ENCODE measurements at places on chromosomes 7 and 10. TPM values are rescaled to one million over a fixed set of nuclear protein-coding genes. Genes with fewer than 3 reads are reported as not detected.

The SPDYE2 gene
- 0.35 TPM for polyA plus RNA-seq

The SLC29A3 gene
- 11.2 TPM for polyA plus RNA-seq

The AEBP1 gene
- 13.5 TPM for polyA plus RNA-seq

The SCIN gene
- polyA plus RNA-seq, result not detected

The BTBD16 gene
- polyA plus RNA-seq, result not detected

The UCMA gene
- not detected for polyA plus RNA-seq

The GTPBP4 gene
- polyA plus RNA-seq, result 23.4 TPM

The AUTS2 gene
- polyA plus RNA-seq, result 0.40 TPM

The ITIH5 gene
- not detected for polyA plus RNA-seq

The STEAP1B gene
- polyA plus RNA-seq, result not detected

DNA sequence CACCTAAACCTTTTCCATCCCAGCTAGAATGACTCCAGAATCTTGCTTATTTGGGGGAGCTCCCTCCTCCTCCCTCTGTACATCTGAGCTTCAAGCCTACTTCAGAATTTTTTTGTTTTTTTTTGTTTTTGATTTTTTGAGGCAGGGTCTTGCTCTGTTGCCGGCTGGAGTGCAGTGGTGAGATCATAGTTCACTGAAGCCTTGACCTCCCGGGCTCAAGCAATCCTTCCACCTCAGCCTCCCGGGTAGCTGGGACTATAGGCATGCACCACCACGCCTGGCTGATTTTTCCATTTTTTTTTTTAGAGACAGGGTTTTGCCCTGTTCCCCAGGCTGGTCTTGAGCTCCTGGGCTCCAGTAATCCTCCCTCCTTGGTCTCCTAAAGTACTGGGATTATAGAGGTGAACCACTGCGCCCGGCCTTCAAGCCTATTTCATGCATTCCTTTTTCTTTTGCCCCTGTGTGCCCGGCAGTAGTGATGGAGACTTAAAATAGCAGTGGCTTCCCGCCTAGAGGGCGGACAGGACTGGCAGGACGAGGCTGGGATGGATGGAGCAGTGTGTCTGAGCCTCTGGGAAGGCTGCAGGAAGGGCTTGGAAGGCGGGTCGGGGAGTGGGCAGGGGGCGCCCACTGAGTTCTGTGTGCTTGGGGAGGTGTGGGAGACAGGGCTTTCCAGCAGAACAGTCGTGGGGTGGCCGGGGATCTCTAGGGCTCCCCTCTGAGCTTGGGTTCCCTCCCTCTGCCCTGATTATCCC is 8.8 kb downstream of the CUX1 start:
- no peak overlapping the region for H3K4me3 ChIP-seq
- DNase-seq, result no peak
- no peaks in the 10 kb centered on the region for H3K27me3 ChIP-seq
- H3K36me3 ChIP-seq, result no peaks in the 10 kb centered on the region

DNA sequence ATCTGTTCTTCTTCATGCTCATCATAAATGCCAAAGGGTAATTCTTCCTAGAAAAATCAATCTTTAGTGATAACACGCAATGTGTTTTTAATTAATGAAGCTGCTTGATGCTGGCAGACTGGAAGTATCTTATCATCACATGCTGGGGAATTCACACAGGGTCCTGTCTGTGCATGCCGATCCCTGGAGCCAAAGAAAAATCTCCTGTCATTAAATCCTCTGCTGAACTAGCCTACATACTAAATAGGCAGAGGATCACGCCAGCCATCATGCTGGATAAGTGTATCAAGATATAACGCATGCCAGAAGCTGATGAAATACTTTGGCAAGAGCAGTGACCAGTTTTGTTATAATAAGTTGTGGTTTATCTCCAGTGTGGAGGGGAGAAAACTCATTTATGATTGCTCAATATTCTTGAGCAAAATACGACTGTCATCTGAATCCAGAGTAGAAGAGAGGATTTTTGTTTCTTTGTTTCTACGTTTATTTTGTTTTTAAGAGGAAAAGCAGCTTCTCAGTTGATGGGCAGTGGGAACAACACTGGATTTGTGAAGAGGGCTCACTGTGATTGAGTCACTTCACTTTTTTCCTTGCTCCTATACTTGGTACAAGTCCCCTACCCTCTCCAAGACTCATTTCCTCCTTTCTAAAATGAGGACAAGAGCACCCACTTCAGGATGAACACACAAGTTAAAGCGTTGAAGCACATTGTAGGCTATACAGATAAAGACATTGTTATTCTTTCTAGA is 649.1 kb downstream of the TNS3 start:
- H3K4me1 ChIP-seq, result no peaks in the 10 kb centered on the region
- H3K27me3 ChIP-seq, result no peaks in the 10 kb centered on the region
- DNase-seq, result no peak
- no peak overlapping the region for H3K4me3 ChIP-seq
- no peak overlapping the region for H3K27ac ChIP-seq

GRCh38 chr7:55099066-55099820 is 80.4 kb downstream of the EGFR start:
- no peaks in the 10 kb centered on the region for H3K36me3 ChIP-seq
- DNase-seq, result no peak
- no peaks in the 10 kb centered on the region for H3K4me1 ChIP-seq
- no peak overlapping the region for H3K4me3 ChIP-seq
- no peak overlapping the region for H3K27ac ChIP-seq

DNA sequence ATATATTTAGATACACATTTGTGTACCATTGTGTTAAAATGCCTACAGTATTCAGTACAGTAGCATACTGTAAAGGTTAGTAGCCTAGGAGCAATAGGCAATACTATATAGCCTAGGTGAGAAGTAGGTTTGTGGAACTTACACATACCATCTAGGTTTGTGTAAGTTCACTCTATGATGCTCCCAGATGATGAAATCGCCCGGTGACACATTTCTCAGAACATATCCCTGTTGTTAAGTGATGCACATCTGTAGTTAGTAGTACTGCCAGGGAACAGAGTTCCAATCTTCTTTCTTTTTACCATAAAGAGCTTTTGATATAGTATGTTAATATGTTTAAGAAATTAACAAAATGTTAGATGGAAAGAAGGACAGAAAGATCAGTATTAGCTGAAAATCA is 138.2 kb downstream of the SNX13 start:
- no peaks in the 10 kb centered on the region for H3K27me3 ChIP-seq
- no peaks in the 10 kb centered on the region for H3K36me3 ChIP-seq
- no peak for DNase-seq
- H3K27ac ChIP-seq, result no peak overlapping the region

GRCh38 chr7:157432957-157433576 is 96.3 kb downstream of the DNAJB6 start:
- H3K27ac ChIP-seq, result no peak overlapping the region
- DNase-seq, result peak; percentile 51
- no peaks in the 10 kb centered on the region for H3K36me3 ChIP-seq
- peak overlapping the region; percentile 22 for H3K4me3 ChIP-seq

GRCh38 chr10:94639902-94640301 is 43.6 kb upstream of the CYP2C18 start:
- H3K4me1 ChIP-seq, result no peaks in the 10 kb centered on the region
- H3K27ac ChIP-seq, result no peak overlapping the region
- no peak for DNase-seq
- H3K27me3 ChIP-seq, result no peaks in the 10 kb centered on the region
- H3K36me3 ChIP-seq, result no peaks in the 10 kb centered on the region

GRCh38 chr7:20235288-20235687 is 18.1 kb upstream of the MACC1 start:
- DNase-seq, result no peak
- no peaks in the 10 kb centered on the region for H3K27me3 ChIP-seq
- H3K27ac ChIP-seq, result no peak overlapping the region
- H3K4me1 ChIP-seq, result no peaks in the 10 kb centered on the region

GRCh38 chr10:35355971-35356724 is 19.8 kb downstream of the CCNY start:
- no peak overlapping the region for H3K27ac ChIP-seq
- no peaks in the 10 kb centered on the region for H3K27me3 ChIP-seq
- no peak overlapping the region for H3K4me3 ChIP-seq
- H3K36me3 ChIP-seq, result no peaks in the 10 kb centered on the region
- peaks cover 20% of the 10 kb centered on the region for H3K4me1 ChIP-seq

DNA sequence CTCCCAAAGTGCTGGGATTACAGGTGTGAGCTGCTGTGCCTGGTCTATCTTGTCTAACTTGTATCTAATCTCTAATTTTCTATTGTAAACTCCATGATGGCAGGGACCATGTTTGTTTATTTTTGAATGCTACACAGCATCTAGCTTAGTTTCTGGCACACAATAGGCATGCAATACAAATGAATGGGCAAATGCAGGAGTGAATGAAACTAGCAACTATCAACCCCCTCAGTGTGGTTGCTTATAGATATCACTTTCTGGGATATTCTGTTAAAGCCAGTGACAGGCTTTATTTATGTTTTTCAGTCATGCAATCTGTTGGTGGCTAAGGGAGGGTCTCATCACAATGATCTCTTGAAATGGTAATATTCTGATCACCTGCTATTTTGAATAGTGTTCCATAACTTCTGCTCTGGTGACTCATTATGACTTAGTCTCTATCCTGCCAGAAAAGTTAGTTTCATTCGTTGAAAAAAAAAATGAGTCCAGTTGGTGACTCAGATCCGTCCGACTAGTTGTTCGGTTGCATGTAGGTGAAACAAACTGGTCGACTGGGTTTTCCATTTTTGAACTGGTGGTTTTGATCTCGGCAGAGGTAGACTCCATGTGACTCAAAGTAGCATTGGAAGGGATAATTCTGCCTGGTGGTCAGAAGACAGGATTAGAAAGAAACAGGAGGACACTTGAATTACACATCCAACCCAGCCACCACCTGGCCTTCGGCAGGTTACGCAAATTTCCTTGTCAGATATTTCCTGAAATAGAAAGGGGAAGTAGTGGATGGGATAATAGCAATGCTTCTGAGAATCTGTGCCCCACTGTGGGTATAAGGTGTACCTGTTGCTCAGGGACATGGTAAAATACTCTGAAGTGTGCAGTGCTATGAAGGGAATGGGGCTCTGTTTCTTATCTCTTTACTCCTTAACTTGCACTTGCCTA is 76.8 kb downstream of the GATA3 start:
- no peaks in the 10 kb centered on the region for H3K36me3 ChIP-seq
- H3K27me3 ChIP-seq, result no peaks in the 10 kb centered on the region
- no peak overlapping the region for H3K4me3 ChIP-seq
- DNase-seq, result no peak
- H3K4me1 ChIP-seq, result no peaks in the 10 kb centered on the region

GRCh38 chr7:151352512-151352911 is 10.9 kb downstream of the NUB1 start:
- H3K27me3 ChIP-seq, result no peaks in the 10 kb centered on the region
- peak overlapping the region; percentile 89 for H3K27ac ChIP-seq
- peaks cover 35% of the 10 kb centered on the region for H3K4me1 ChIP-seq
- H3K36me3 ChIP-seq, result peaks cover 3% of the 10 kb centered on the region

DNA sequence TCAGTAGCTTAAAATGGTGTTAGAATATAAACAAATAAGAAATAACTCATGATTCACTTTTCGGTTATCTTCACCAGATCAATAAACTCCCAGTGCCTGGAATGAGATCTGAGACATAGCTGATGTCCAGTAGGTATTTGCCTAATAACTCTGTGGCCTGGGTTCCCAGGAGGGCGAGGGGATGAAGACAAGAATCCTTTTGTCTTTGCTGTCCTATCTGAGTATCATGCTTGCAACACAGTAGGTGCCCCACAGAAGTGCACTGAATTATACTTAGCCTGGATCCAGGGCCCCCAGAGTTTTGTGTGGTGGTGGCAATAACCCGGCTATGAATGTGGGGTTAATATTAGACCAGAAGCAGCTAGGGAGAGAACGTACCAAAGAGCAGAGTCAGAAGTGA is 350.1 kb upstream of the AOAH start:
- H3K27me3 ChIP-seq, result no peaks in the 10 kb centered on the region
- H3K4me3 ChIP-seq, result no peak overlapping the region
- H3K36me3 ChIP-seq, result no peaks in the 10 kb centered on the region
- H3K27ac ChIP-seq, result no peak overlapping the region
- DNase-seq, result no peak
- H3K4me1 ChIP-seq, result no peaks in the 10 kb centered on the region

DNA sequence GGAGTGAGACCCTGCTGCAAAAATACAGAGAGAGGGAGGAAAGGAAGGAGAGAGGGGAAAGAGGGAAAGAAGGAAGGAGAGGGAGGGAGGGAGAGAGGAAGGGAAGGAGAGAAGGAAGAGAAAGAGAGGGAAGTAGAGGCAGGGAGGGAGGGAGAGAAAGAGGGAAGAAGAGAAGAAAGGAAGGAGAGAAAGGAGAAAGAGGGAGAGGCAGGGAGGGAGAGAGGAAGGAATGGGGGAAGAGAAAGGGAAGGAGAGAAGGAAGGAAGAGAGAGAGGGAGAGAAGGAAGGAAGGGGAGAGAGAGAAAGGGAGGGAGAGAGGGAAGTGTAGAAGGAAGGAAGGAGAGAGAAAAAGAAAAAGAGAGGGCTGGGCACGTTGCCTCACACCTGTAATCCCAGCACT is 121.7 kb downstream of the TMEM130 start:
- no peak for DNase-seq
- H3K36me3 ChIP-seq, result no peaks in the 10 kb centered on the region
- no peak overlapping the region for H3K27ac ChIP-seq
- no peaks in the 10 kb centered on the region for H3K27me3 ChIP-seq

- no peaks in the 10 kb centered on the region for H3K36me3 ChIP-seq
- no peak overlapping the region for H3K4me3 ChIP-seq
- no peak for DNase-seq
- H3K27me3 ChIP-seq, result no peaks in the 10 kb centered on the region
Observed at GRCh38 chr10:3687510-3688081, 97.4 kb downstream of the KLF6 start.

GRCh38 chr7:150988230-150989226 is 2.3 kb upstream of the NOS3 start:
- H3K36me3 ChIP-seq, result no peaks in the 10 kb centered on the region
- peak; percentile 71 for DNase-seq
- no peak overlapping the region for H3K27ac ChIP-seq
- H3K4me1 ChIP-seq, result peaks cover 12% of the 10 kb centered on the region

GRCh38 chr10:63209705-63210104 is 76.6 kb downstream of the NRBF2 start:
- DNase-seq, result no peak
- H3K4me1 ChIP-seq, result peaks cover 11% of the 10 kb centered on the region
- no peak overlapping the region for H3K4me3 ChIP-seq
- no peaks in the 10 kb centered on the region for H3K27me3 ChIP-seq

DNA sequence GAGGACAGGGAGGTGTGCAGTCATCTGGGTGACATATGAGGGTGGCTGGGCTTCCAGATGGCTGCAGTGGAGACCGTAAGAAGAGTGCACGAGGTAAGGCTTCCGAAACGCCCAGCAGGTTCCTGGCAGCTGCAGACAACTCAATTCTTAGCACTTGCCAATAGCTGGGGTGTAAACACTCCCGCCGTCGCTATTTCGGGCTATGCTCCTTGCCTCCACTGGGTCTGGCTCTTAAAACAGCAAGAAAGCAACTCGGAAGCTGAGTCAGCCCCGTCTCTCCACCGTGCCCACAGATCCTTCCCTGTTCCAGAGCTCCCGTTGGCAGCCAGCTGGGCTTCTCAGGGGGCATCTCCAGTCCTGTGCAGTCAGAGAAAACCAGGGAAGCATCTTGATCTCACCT is 6.1 kb upstream of the PDGFA start:
- peaks cover 11% of the 10 kb centered on the region for H3K27me3 ChIP-seq
- H3K4me3 ChIP-seq, result no peak overlapping the region
- no peak overlapping the region for H3K27ac ChIP-seq
- peaks cover 11% of the 10 kb centered on the region for H3K4me1 ChIP-seq

GRCh38 chr7:38932509-38933168 is 23.6 kb upstream of the VPS41 start:
- H3K4me1 ChIP-seq, result no peaks in the 10 kb centered on the region
- no peak for DNase-seq
- no peaks in the 10 kb centered on the region for H3K27me3 ChIP-seq
- H3K36me3 ChIP-seq, result no peaks in the 10 kb centered on the region
- H3K27ac ChIP-seq, result no peak overlapping the region

- H3K36me3 ChIP-seq, result no peaks in the 10 kb centered on the region
- H3K27ac ChIP-seq, result no peak overlapping the region
- H3K4me1 ChIP-seq, result no peaks in the 10 kb centered on the region
- H3K4me3 ChIP-seq, result no peak overlapping the region
Observed at GRCh38 chr10:3568983-3569382, 216.0 kb downstream of the KLF6 start.
